Fibroblast of the aortic adventitia (primary cell): ENCODE measurements at places on chromosomes 11 and 22. TPM values are rescaled to one million over a fixed set of nuclear protein-coding genes. Genes with fewer than 3 reads are reported as not detected.
A peak's percentile ranks its signal among the peaks of the same experiment; 100 is the strongest.

GRCh38 chr22:39284142-39284980 is 35.1 kb downstream of the RPL3 start:
- no peak for DNase-seq

CASP12 gene
- 0.18 TPM in 1 of 2 replicates, not detected in the other for total RNA-seq

GRCh38 chr11:31325160-31325559 is 44.4 kb downstream of the DCDC1 start:
- peak; percentile 52 for DNase-seq

GRCh38 chr11:24240496-24241175 is 256.2 kb upstream of the LUZP2 start:
- DNase-seq: no peak

- DNase-seq: no peak
Observed at GRCh38 chr22:22849640-22850610, 37.7 kb upstream of the IGLL5 start.
